Hepatocyte (in vitro differentiated cells): ENCODE measurements at places on chromosomes 6 and 20. TPM values are rescaled to one million over a fixed set of nuclear protein-coding genes. Genes with fewer than 3 reads are reported as not detected.

The FAM110A gene
- 4.4 and 4.6 TPM in 2 replicates for total RNA-seq

The PRRT1 gene
- 0.10 TPM in 1 of 2 replicates, not detected in the other for total RNA-seq

DNA sequence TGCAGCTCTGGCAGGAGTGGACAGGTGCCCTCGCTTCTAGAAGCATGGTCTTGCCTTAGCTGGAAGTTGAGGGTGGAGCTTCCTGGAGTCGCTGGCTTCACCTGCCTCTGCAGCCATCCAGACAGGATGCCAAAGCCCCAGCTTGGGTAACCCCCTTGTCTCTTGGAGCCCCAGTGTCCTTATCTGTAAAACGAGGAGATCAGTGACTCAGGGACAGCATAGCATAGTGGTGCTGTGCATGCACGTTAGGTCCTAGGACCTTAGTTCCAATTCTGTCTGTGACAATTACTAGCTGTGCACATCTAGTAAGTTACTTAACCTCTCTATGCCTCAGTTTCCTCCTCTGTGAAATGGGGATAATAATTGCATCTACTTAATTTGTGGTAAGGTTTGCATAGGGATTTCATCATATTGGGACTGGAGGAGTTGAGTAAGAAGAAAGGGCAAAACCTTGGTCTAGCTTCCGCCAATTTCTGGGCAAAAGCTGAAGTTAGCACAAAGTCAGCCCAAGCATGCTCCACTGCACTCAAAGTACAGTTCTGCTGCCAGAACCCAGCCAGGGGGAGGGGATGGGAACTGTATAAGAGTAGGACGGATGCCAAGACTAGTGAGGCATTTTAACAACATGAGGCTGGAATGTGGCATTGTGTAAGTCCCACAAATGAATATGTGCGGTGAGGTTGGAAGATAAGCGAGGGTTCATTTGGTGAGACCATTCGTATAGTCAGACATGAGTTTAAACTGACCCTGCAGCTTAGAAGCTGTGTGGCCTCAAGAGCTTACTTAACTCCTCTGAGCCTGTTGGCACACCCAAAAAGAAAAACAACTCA is 24.5 kb downstream of the TOX2 start:
- H3K27ac ChIP-seq: no peak overlapping the region
- H3K36me3 ChIP-seq: no peaks in the 10 kb centered on the region
- peak; percentile 72 for DNase-seq

DNA sequence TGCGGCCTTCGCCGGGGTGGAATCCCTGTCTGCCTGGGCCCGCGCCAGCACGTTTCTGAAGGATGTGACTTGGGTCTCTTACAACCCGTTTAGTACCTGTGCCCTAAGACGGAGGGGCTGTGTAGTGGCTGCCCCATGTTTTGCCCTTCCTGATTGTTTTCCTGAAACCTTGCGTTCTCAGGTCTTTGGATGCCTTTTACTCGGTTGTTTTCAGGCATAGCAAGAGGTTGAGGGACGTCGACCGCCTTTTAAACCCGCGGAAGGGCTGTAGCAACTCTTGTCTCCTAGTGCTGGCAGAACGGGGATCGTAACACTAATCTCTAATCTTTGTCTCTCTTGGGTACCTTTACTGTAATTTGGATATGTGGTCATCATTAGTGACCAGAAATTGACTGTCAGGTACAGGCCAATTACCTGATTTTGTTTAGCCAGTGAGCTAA is 706 bp upstream of the NANP start:
- peaks cover 19% of the 10 kb centered on the region for H3K4me1 ChIP-seq
- peak overlapping the region; percentile 84 for H3K4me3 ChIP-seq
- DNase-seq: no peak
- H3K36me3 ChIP-seq: no peaks in the 10 kb centered on the region

DNA sequence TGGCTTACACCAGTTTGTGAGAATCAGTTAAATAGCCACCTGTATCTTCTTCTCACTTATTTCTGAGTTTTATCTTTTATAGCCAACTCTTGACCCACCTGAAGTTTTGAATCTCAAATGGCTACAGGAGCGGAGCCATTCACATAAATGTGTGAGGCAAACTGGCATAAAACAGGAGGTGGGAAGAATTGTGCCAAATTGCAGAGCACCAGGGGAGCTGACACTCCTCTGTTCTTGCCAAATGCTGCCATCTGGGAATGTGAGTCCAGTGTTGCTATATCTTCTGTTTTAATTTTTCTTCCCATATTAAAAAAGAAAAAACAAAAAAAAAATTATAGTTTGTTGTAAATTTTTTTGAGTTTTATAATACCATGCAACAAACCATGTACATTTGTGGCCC is 17.0 kb upstream of the RNF146 start:
- no peak overlapping the region for H3K27ac ChIP-seq
- no peak for DNase-seq
- H3K4me3 ChIP-seq: no peak overlapping the region
- no peaks in the 10 kb centered on the region for H3K4me1 ChIP-seq
- no peaks in the 10 kb centered on the region for H3K36me3 ChIP-seq
